ENCODE measurements at places on chromosomes 7 and 10. TPM values are rescaled to one million over a fixed set of nuclear protein-coding genes. Genes with fewer than 3 reads are reported as not detected.

DNA sequence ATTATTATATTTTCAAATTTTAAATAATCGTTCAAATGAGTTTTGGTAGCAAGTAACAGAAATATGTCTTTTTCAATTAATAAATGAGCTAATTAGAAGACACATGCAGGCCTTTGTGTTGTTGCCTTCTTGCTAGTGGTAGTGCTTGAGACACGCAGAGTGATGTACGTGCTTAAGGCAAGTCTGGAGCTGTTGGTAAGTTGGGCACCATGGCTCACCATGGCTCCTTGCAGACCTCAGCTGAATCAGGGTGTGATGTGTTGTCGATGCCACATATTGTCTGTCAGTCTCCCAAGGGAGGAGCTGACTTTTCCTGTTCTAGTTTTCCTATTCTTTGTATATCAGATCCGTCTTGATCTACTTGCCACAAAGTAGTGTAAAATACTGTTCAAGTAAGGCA is 8.3 kb downstream of the CDK14 start:
- DNase-seq: no peak

- DNase-seq: peak; percentile 75
These were observed at the start of gene HECTD2 for GRCh38 chr10:91409869-91410637. Gene HECTD2 (plus strand): TSS chr10:91410344. CDS start chr10:91410439, 95 bp downstream.

GRCh38 chr7:157784041-157784835 is 447.4 kb downstream of the DNAJB6 start:
- no peak for DNase-seq

GRCh38 chr10:132458071-132458585 is 61.1 kb downstream of the PWWP2B start:
- DNase-seq: no peak

GRCh38 chr10:96397902-96398301 is 39.1 kb upstream of the OPALIN start:
- no peak for DNase-seq

DNA sequence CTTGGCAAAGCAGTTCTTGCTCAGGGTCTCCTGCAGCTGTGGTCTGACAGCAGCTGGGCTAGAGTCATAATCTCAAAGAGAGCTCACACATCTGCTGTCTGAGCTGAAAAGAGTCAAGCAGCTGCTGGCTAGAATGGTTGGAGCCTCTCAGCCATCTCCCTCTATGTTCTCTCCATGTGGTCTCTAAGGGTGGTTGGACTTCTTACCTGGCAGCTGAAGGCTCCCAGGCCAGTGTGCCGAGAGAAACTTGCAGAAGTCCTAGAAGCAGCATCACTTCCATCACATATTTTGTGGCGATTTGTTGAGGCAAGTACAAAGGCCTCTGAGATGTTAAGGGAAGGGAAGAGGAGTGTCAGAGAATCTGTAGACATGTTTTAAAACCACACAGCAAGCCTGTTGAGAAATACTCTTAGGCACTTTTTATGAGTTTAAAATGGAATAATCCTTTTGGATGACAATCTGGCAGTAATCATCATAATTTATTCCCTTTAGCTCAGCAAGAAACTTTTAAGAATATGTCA is 93.2 kb downstream of the REEP3 start:
- DNase-seq: no peak

GRCh38 chr7:28269700-28270361 is 89.2 kb upstream of the JAZF1 start:
- no peak for DNase-seq

- DNase-seq: no peak
These were observed 158.2 kb downstream of the SRPK2 start for GRCh38 chr7:105230486-105230885.

DNA sequence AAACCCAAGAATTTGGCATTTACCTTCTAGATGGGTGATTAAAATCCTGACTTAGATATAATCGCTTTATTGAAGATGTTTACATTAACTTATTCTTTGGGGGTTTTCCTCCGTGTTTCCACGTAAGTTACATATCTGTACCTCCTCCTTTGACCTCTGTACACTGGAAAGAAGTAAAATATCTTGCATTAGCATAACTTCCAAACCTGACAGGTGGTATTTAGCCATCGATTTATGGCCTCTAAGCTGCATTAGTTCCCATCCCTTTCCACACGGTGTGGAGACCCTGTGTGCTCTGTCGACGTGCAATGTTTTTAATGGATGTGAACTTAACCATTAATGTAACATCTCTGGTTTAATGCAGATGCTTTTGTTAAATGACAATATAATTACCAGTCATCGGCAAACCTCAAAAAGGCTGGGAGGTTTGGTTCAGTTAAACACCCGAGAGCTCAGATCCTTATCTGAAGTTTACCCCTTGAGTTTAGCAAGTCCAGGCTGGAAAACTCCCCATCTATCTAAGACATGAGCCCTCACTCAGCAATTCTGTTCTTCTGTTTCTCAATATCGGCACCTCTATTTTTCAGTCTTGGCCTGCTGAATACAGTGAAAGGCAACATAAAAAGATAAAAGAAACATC is 295.2 kb downstream of the GATA3 start:
- DNase-seq: no peak

The OR2A5 gene
- total RNA-seq: not detected

The TAS2R60 gene
- total RNA-seq: not detected

The CNNM2 gene
- 13.4 TPM for total RNA-seq

The PTPRZ1 gene
- 4.4 TPM for total RNA-seq

The RBP3 gene
- total RNA-seq: not detected

All from prostate gland (tissue), 2 donors.